Naive thymus-derived CD4-positive, alpha-beta T cell (primary cell): ENCODE measurements at places on chromosomes 4 and X. TPM values are rescaled to one million over a fixed set of nuclear protein-coding genes. Genes with fewer than 3 reads are reported as not detected.

DNA sequence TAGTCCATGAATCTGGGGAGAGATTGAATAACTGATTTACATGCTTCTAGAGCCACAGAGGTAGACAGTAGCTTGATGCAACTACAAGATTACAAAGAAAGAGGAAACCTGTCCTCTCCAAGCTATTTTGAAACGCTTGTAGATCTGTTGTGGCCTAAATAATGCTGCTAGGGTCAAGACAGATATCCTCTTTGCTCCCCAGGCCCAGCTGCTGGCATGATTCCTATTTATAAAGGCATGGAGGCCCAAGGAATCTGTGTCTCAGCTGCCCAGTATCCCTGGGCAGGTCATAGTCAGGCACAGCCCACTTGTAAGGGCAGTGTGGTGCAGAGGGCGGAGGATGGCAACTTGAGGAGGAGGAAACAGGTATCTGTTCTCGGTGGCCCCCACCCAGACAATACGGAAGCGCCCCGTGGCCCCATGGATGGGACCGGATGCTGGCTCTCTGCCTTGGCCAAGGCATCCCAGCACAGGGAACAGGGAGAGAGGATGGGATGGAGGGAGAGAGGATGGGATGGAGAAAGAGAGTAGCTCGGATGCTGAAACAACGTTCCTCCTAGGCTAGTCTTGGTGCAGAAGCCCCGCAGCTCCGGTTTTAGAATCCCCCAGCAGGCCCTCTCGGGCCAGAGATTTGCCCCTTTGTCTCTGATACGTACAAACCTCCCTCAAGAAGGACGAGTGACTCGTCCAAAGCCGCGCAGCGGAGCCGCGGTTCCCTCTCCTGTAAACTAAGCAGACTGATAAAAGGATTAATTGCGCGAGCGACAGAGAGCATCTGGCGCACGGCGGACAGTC lies 767 bp upstream of the SMIM20 start:
- peak overlapping the region; percentile 82 for H3K27ac ChIP-seq
- peak; percentile 14 for DNase-seq
- H3K4me1 ChIP-seq: peaks cover 11% of the 10 kb centered on the region
- H3K27me3 ChIP-seq: no peaks in the 10 kb centered on the region
- peak overlapping the region; percentile 86 for H3K4me3 ChIP-seq

GRCh38 chr4:16812041-16812440 lies 86.4 kb downstream of the LDB2 start:
- H3K27me3 ChIP-seq: no peaks in the 10 kb centered on the region
- no peak for DNase-seq
- H3K4me3 ChIP-seq: no peak overlapping the region
- H3K36me3 ChIP-seq: no peaks in the 10 kb centered on the region
- no peaks in the 10 kb centered on the region for H3K4me1 ChIP-seq

Gene EXOC1L
- not detected for polyA plus RNA-seq

- DNase-seq: no peak
- no peaks in the 10 kb centered on the region for H3K4me1 ChIP-seq
- no peak overlapping the region for H3K4me3 ChIP-seq
- H3K36me3 ChIP-seq: no peaks in the 10 kb centered on the region
- H3K27me3 ChIP-seq: peaks cover 2% of the 10 kb centered on the region
- H3K27ac ChIP-seq: no peak overlapping the region
These were observed 37.1 kb upstream of the SETD7 start for GRCh38 chr4:139593091-139593564.

GRCh38 chr4:10629394-10629793 lies 55.2 kb downstream of the CLNK start:
- H3K27ac ChIP-seq: no peak overlapping the region
- no peaks in the 10 kb centered on the region for H3K4me1 ChIP-seq

GRCh38 chrX:10416424-10416823 lies 204.0 kb downstream of the MID1 start:
- no peaks in the 10 kb centered on the region for H3K4me1 ChIP-seq
- no peak for DNase-seq
- no peak overlapping the region for H3K27ac ChIP-seq
- no peaks in the 10 kb centered on the region for H3K36me3 ChIP-seq
- no peaks in the 10 kb centered on the region for H3K27me3 ChIP-seq

Gene BCORL1
- polyA plus RNA-seq: 0.64 TPM

- peak; percentile 56 for DNase-seq
- no peak overlapping the region for H3K4me3 ChIP-seq
- no peaks in the 10 kb centered on the region for H3K36me3 ChIP-seq
- no peaks in the 10 kb centered on the region for H3K4me1 ChIP-seq
These were observed 109.1 kb downstream of the GPAT3 start for GRCh38 chr4:83644677-83645659.

- H3K36me3 ChIP-seq: no peaks in the 10 kb centered on the region
These were observed 981 bp downstream of the TET2 start for GRCh38 chr4:105147553-105148161.

Gene ART3
- not detected for polyA plus RNA-seq

- peaks cover 14% of the 10 kb centered on the region for H3K4me1 ChIP-seq
- H3K27ac ChIP-seq: no peak overlapping the region
- H3K27me3 ChIP-seq: no peaks in the 10 kb centered on the region
- no peak overlapping the region for H3K4me3 ChIP-seq
- no peak for DNase-seq
These were observed 60.7 kb downstream of the PPP3CA start for GRCh38 chr4:101286663-101287062.

Gene TLR10
- polyA plus RNA-seq: 0.33 TPM

Gene USP17L30
- polyA plus RNA-seq: not detected

DNA sequence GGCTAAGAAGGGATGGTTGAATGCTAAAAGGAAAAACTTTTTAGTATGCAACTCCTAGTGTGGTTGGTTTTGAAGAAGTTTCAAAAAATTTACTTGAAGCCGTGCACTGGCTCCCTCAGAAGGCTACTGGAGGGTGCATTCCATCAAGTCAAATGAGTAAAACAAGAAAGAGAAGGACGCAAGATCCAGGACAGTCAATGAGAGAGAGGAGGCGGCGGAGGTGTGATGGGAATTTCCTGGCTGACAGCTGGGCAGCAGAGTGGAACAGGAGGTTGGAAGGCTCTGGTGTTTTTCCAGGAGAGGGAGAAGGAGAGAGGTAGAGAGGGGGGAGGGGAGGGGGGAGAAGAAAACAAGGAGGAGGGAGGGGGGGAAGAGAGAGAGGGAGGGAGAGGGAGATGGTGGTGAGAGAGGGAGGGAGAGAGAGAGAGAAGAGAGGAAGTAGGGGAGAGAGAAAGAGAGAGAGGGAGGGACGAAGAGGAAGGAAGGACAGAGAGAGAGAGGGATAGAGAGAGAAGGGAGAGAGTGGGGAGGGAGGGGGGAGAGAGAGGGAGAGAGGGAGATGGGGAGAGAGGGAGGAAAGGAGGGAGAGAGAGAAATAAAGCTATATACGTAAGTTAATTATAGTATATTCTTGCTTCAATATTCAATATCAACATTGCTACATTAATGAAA lies 126.4 kb downstream of the SH3KBP1 start:
- no peaks in the 10 kb centered on the region for H3K27me3 ChIP-seq
- H3K36me3 ChIP-seq: no peaks in the 10 kb centered on the region
- H3K4me1 ChIP-seq: peaks cover 24% of the 10 kb centered on the region
- no peak for DNase-seq
- H3K27ac ChIP-seq: no peak overlapping the region

DNA sequence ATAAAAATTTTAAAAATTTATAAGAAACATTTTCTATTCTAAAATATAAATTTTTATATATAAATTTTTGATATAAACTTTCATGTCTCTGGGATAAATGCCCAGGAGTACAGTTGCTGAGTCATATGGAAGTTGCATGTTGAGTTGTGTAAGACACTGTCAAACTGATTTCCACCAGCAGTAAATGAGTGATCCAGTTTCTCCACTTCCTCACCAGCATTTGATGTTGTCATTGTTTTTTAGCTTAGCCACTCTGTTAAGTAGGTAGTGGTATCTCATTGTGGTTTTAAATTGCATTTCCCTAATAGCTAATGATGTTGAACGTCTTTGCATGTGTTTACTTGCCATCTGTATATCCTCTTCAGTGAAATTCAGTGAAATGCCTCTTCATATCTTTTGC lies 66.5 kb downstream of the MAMLD1 start:
- H3K4me1 ChIP-seq: no peaks in the 10 kb centered on the region
- H3K27me3 ChIP-seq: no peaks in the 10 kb centered on the region
- no peak overlapping the region for H3K27ac ChIP-seq
- no peaks in the 10 kb centered on the region for H3K36me3 ChIP-seq
- no peak for DNase-seq
- no peak overlapping the region for H3K4me3 ChIP-seq

Gene USP53
- 23.2 TPM for polyA plus RNA-seq

Gene SORCS2
- polyA plus RNA-seq: not detected

- no peaks in the 10 kb centered on the region for H3K27me3 ChIP-seq
- H3K27ac ChIP-seq: no peak overlapping the region
- H3K4me1 ChIP-seq: no peaks in the 10 kb centered on the region
- DNase-seq: no peak
- no peak overlapping the region for H3K4me3 ChIP-seq
These were observed 50.4 kb upstream of the KDR start for GRCh38 chr4:55175779-55176231.

GRCh38 chr4:55458611-55459010 lies 62.9 kb downstream of the TMEM165 start:
- no peaks in the 10 kb centered on the region for H3K36me3 ChIP-seq
- no peak overlapping the region for H3K27ac ChIP-seq
- H3K4me1 ChIP-seq: no peaks in the 10 kb centered on the region
- H3K27me3 ChIP-seq: no peaks in the 10 kb centered on the region
- H3K4me3 ChIP-seq: no peak overlapping the region
- no peak for DNase-seq

Gene NXF2B
- polyA plus RNA-seq: not detected

Gene MFAP3L
- polyA plus RNA-seq: 0.23 TPM

DNA sequence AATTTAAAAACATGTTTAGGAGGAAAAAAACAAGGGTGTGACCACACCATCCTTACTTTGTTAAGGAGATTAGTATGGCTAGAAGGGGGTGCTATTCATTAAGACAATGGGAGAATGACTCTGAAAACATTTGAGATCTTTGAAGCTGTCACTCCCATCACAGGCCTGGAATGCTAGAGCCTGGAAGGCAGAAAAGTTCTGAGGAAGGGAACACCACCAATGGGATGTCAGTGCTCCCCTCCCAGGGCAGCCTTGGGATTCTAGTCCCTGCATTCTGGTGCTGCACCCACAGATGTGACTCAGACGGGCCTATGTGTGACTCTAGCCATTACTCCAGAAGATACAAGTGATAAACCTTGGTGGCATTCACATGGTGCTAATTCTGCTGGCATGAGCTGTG lies 162.2 kb upstream of the ANXA10 start:
- H3K27ac ChIP-seq: no peak overlapping the region
- H3K36me3 ChIP-seq: no peaks in the 10 kb centered on the region
- H3K4me3 ChIP-seq: no peak overlapping the region
- H3K27me3 ChIP-seq: no peaks in the 10 kb centered on the region

- H3K36me3 ChIP-seq: no peaks in the 10 kb centered on the region
- no peak overlapping the region for H3K4me3 ChIP-seq
- H3K4me1 ChIP-seq: no peaks in the 10 kb centered on the region
- no peak for DNase-seq
- no peak overlapping the region for H3K27ac ChIP-seq
These were observed 35.2 kb upstream of the ARMCX4 start for GRCh38 chrX:101450085-101450484.

- no peaks in the 10 kb centered on the region for H3K27me3 ChIP-seq
- H3K27ac ChIP-seq: no peak overlapping the region
- DNase-seq: no peak
- H3K36me3 ChIP-seq: no peaks in the 10 kb centered on the region
These were observed 373.1 kb downstream of the STPG2 start for GRCh38 chr4:97770222-97770621.
